ENCODE measurements at places on chromosomes 16 and 17.

- no peak for DNase-seq
Measured at GRCh38 chr16:5971106-5971505, 873.5 kb upstream of the EEF2KMT start.

GRCh38 chr16:48608871-48609651, 919 bp downstream of the N4BP1 start:
- peak; percentile 43 for DNase-seq

DNA sequence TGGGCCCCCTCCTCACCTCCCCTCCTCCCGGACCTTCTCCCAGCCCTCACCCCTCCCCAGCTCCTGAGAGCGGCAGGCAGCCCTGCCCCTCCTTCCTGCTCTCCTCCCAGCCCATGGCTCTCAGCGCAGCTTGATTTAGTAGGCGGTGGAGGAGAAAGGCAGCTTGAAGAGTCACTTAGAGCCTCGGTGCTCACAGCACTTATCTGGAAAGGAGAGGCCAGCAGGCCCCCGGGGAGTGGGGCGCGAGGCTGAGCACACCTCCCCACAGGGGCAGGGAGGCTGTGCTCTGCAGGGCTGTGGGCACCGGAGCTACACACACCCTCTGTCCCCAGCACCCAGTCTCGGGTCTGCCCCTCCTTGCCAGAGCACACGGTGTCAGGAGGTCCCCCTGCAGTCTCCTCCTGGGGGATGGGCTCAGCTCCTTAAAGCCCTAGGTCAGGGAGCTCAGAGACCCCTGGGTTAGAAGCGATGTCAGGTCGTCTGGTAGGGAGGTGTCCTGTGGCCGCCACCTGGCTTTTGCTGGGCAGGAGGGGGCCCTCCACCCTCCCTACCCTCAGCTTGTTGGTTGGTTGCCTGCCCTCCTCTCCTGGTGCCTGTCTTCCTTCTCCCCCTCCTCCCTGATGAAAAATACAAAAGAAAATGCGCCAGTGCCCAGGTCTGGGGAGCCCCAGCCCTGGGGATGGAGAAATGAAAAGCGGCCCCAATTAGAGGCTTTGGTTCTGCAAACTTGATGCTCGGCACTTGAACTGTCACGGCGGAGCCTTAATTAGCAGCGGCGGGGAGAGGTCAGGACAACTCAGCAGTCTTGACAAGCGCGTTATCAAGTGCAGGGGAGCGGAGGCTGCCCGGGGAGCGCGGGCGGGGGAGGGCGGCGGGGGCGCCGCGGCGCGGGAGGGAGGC, 151.1 kb upstream of the GSE1 start:
- DNase-seq = no peak

DNA sequence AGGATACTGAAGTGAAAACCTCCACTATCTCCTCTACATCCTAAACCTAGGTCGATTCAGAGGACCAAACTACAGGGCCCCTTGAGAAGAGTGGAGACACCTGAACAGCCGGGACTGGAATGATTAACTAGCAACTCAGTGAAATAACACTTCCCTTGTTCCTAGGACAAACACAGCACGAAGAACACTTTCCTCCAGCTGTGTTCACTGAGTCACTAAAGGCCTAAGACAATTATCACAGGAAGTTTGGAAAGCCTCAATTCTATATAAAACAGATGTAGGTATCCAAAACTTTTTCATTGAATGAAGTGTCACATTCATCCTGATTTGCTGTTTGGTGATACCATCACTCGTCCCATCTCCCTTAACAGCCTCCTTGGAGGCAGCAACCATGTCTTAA, 15.5 kb upstream of the CUEDC1 start:
- no peak for DNase-seq

GRCh38 chr17:61479493-61480413, 27.5 kb downstream of the TBX4 start:
- DNase-seq = no peak

- no peak for DNase-seq
Measured at GRCh38 chr17:14150619-14151018, 81.3 kb downstream of the COX10 start.

DNA sequence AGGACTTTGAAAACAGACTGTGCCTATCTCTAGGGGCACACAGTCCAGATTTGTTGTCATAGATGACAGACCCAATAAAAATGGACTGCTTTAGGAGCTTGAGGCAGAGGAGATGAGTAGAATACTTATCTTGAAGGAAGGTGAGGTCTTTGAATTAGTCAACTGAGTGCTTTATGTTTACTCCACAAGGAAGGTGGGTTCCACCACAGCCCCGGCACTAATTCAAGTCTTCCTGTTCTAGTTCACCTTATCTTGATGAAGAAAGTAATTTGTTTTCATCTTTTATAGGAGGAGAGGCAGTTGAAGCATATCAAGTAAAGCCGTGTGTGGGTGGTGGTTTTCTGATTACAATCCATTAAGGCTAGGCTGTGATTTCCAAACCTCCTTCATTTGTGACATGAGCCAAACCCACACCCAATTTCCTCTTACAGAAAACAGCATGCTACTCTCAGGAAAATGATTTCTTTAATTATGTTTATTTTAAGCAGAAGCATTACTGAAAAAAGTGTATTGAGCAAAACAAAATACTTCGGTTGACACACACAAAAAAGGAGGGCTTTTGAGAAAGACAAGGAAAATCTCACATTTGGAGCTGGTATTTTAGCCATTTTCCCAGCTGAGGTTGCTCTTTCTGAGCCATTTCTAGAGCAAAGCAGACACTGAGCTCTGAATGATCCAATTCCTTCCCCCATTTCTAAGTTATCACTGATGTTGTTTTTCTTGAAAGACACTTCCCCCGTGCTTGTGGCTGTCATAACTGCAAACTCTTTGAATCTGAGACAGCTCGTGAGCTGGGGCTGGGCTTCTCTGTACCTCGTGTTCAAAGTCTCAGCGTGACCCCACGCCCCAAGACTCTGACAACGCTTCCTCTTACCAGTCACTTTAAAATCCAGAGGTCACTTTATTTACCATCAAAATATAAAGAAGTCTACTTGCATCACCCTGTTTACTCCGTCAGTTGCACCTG, 35.4 kb downstream of the CDRT15 start:
- no peak for DNase-seq

GRCh38 chr16:65121870-65122723, at the start of gene CDH11:
Gene CDH11, minus strand, starts transcription at chr16:65122063. Its CDS starts 117,194 bp downstream, at chr16:65004869.
- DNase-seq = peak; percentile 90

DNA sequence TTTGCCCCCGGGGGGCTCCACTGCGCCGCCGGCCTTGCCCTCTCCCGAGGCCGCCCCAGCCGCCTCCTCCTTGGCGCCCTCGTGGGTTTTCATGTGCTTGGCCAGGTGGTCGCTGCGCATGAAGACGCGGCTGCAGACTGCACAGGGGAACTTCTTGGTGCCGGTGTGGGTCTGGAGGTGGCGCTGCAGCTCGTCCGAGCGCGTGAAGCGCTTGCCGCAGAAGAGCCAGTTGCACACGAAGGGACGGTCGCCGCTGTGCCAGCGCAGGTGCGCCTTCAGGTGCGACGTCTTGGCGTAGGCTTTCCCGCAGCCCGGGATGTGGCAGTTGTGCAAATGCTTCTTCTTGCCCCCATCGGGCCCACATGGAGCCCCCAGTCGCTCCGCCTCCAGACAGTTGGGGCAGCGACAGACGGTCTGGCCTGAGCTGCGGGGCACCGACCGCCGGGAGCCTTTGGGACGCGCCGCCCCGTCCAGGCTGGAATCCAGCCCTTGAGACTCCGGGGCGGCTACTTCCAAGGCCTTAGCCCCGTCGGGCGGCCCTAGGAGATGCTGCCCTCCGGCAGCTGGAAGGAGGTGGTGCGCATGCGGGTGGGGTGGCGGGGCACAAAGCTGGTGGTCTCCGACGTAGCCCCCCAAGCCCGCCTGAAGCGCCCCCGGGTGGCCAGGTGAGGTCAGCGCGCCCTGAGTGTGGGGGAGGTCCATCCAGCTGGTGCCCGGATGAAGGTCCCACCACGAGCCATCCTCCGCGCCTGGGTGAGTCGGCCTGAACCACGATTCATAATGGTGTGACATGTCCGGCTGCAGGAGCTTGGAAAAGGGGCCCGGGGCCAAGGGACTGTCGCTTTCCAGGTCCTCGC, 3.4 kb downstream of the SP6 start:
- no peak for DNase-seq

DNA sequence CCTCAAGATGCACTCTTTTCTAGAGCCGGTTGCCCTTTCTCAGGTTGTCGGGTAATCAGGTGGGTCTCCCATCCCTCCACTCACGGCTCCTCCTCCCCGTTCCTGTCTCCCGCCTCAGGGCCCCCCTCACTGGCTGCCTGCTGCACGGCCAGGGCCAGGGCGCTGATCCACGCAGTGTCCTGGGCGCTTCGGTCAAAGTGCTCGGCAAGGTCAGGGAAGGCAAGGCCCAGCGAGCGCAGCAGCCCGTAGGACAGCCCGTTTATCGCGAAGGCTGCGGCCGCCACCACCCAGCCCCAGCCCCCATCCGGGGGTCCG, 753 bp downstream of the SLC16A11 start:
- no peak for DNase-seq

GRCh38 chr16:10612649-10613179, 32.3 kb upstream of the EMP2 start:
- no peak for DNase-seq

- no peak for DNase-seq
Measured at GRCh38 chr16:56989988-56990387, 631 bp downstream of the NLRC5 start.
